ENCODE measurements at places on chromosomes 4 and X. TPM values are rescaled to one million over a fixed set of nuclear protein-coding genes. Genes with fewer than 3 reads are reported as not detected.

The TGIF2LX gene
- total RNA-seq, result not detected

The JADE3 gene
- 17.3 TPM for total RNA-seq

The PABPC5 gene
- 7.1 TPM for total RNA-seq

The NDNF gene
- 27.5 TPM for total RNA-seq

DNA sequence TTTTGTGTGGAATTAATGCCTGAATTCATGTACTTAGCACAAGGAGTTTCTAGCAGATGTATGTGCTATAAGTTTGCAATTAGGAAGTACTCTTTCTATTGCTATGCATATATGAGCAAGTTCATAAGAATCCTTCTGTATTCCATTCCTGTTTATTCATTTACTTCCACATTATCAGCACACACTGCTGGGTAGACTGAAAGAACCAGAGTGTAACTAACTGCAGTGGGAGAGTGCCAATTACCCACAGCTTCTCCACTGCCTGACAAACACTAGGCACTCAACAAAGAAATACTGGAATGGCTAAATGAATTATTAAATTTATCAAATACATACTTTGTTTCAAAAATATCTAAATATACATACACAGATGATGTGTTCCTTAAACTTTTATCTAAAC, 219.6 kb downstream of the CAMK2D start:
- no peaks in the 10 kb centered on the region for H3K4me1 ChIP-seq
- no peak overlapping the region for H3K4me3 ChIP-seq
- H3K27ac ChIP-seq, result no peak overlapping the region
- no peaks in the 10 kb centered on the region for H3K36me3 ChIP-seq
- H3K27me3 ChIP-seq, result no peaks in the 10 kb centered on the region

DNA sequence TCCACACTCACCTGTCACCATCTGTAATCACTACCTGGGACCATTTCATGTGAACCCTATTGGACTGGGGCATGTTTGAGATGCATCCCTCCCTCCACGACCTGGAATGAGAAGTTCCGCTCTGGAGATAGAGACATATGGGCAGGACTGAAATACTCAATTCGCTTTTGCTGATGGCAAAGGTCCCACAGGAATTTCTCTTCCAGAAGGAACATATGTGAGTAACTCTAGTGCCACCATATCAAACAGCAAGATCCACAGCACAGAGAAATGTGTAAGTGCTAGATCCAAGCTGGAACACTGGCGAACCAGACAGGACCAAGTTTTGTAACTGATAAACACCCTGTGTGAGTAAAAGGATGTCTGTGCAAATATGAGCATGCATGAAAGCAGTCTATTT, 43.9 kb downstream of the SEL1L3 start:
- no peak for DNase-seq
- no peak overlapping the region for H3K4me3 ChIP-seq
- H3K4me1 ChIP-seq, result no peaks in the 10 kb centered on the region
- no peaks in the 10 kb centered on the region for H3K36me3 ChIP-seq
- no peak overlapping the region for H3K27ac ChIP-seq
- H3K27me3 ChIP-seq, result no peaks in the 10 kb centered on the region

DNA sequence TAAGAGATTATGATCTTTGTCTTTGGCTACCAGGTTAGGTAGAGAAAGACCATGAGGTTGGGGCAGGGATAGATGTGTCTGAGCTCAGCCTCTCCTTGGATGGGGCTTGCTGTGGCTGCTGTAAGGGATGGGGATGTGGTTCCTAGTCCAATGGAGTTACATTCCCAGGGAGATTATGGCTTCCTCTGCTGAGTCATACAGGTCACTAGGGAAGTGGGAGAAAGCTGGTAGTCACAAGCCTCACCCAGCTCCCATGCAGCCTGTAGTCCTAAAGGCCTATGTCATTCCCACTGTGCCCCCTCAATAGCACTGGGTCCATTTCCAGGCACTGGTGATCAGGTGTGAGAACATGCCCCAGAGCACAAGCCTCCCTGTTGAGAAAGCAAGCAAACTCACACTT, 70.6 kb upstream of the CENPE start:
- H3K36me3 ChIP-seq, result no peaks in the 10 kb centered on the region
- no peaks in the 10 kb centered on the region for H3K4me1 ChIP-seq
- H3K27me3 ChIP-seq, result no peaks in the 10 kb centered on the region

DNA sequence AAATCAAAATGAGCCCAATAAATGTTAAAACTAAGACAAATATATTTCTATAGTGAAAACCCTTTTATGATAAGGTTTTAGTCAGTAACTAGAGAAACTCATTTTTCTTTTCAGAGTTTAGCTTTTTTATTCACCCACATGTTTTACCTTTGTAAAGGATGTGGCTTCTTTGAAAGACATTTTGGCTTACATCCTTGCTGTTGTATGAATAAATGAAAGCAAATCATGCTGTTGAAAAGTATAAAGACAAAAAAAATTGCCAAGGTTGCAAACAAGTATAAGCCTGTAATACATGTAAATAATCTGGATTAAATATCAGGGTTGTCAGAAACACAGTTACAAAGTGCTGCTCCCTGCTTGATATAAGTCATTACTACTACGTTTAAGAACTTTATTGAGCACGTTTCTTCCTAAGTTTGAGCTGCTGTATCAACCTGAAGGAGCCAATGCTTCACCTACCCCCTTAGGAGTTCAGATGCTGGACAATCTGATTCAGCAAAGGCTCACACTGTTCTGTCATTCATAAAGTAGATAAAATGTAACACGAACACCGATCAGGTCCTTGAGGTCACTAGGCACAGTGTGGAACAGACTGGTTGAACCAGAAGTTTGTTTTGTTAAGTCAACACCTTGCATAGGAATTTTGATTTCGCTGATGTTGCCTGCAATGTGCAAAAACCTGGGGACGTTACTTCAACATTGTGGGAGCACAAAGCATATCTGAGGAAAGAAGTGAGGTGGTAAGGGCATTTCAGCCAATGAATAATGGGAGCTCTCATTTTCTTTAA, 321.2 kb upstream of the BMP3 start:
- no peak overlapping the region for H3K27ac ChIP-seq
- DNase-seq, result no peak
- no peaks in the 10 kb centered on the region for H3K36me3 ChIP-seq
- no peaks in the 10 kb centered on the region for H3K4me1 ChIP-seq

DNA sequence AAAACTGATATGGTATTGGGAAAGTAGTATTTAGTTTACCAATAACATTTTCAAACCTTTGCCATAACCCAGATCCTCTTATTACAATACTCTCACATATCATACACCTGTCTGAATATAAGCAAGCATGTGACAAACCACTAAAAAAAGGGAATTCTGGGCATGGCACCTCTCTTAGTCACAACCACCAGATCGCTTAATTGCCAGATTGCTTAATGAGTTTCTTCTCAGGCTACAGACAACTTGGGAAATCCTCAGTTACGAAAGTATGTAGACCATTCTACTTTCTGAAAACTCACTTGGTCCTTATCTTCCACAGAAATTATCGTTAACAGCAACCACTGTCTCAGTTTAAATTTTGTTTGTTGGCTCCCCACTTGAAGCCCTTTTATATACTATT, 2.1 kb downstream of the NAF1 start:
- no peak overlapping the region for H3K27ac ChIP-seq
- peak overlapping the region; percentile 69 for H3K4me3 ChIP-seq
- no peaks in the 10 kb centered on the region for H3K36me3 ChIP-seq
- H3K4me1 ChIP-seq, result peaks cover 12% of the 10 kb centered on the region
- no peak for DNase-seq

DNA sequence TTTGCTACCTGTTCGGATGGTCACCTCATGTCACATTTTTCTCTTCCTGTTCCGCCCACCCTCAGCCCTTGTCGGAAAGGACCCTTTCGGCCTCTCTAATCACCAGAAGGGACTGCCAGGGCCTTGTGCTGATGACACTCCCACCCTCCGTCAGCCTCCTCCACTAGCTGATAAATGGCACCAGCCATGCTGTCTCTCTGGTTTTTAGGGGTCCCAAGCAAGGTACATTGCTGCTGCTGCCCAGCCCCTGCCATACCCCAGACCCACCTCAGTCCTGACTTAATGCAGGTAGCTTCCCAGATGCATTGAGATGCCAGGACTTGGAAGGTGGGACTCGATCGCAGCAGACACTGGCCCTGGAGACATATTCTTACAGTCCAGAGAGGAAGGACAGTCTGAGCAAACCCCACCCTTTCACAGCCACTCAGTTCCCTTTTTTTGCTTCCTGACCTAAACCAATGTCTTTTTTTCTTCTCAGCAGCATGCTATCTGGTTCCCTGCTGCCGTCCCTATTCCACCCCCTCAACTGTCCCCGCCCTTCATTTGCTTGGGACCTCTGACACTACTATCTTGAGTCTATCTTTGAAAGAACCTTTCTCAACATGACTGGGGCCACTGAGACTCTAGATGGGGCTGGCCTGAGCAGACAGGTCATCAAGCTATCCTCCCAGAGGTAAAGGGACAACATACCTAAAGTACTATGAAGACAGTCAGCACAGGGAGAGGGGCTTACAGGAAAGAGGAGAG, at the start of gene BTK:
Gene BTK (minus strand): TSS at position 397 of the 747 bp plus-strand sequence. CDS start 10,907 bp downstream, outside the sequence.
- H3K36me3 ChIP-seq, result no peaks in the 10 kb centered on the region
- H3K4me3 ChIP-seq, result no peak within 1 kb of the TSS
- no peak within 1 kb of the TSS for H3K27ac ChIP-seq
- H3K27me3 ChIP-seq, result no peaks in the 10 kb centered on the region

Data from hepatocyte (in vitro differentiated cells).